Stimulated activated naive B cell treated with anti-CD40 and anti-IgM and Interleukin-4, amounts not matched to agents 10 μg/mL and 1 μg/mL and 100 μg/mL, for 72 hours (primary cell): ENCODE measurements at places on chromosomes 2 and 18.

GRCh38 chr2:160700021-160700814 is 206.6 kb upstream of the RBMS1 start:
- peaks cover 18% of the 10 kb centered on the region for H3K4me1 ChIP-seq
- H3K27me3 ChIP-seq, result no peaks in the 10 kb centered on the region
- no peak overlapping the region for H3K4me3 ChIP-seq
- no peak for DNase-seq

GRCh38 chr2:168056242-168056787 is 191.1 kb downstream of the STK39 start:
- DNase-seq, result no peak
- peaks cover 9% of the 10 kb centered on the region for H3K36me3 ChIP-seq
- no peaks in the 10 kb centered on the region for H3K4me1 ChIP-seq
- H3K4me3 ChIP-seq, result no peak overlapping the region
- H3K27me3 ChIP-seq, result no peaks in the 10 kb centered on the region
- no peak overlapping the region for H3K27ac ChIP-seq

DNA sequence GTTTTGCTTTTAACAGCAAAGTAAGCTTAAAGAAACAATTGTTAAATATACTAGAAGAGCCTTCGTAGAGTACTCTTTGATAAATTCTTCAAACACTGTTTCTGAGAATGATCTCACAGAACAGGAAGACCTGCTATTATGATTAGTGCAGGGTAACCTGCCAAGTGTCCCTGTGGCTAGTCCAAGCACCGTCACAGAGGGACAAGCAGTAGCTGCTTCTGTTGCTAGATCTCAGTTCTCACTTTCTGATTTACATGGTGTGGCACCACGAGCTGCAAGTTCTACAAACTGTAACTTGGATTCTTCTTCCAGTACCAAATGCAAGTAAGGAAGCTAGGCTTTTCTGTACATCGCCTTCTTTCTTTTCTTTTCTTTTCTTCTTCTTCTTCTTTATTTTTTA is 121.5 kb downstream of the PIEZO2 start:
- H3K4me3 ChIP-seq, result no peak overlapping the region
- no peaks in the 10 kb centered on the region for H3K4me1 ChIP-seq
- no peak for DNase-seq
- no peak overlapping the region for H3K27ac ChIP-seq
- no peaks in the 10 kb centered on the region for H3K36me3 ChIP-seq

GRCh38 chr18:12015416-12016062 is 34.2 kb downstream of the IMPA2 start:
- no peak overlapping the region for H3K27ac ChIP-seq
- DNase-seq, result no peak
- peaks cover 9% of the 10 kb centered on the region for H3K36me3 ChIP-seq
- no peak overlapping the region for H3K4me3 ChIP-seq
- H3K27me3 ChIP-seq, result no peaks in the 10 kb centered on the region

DNA sequence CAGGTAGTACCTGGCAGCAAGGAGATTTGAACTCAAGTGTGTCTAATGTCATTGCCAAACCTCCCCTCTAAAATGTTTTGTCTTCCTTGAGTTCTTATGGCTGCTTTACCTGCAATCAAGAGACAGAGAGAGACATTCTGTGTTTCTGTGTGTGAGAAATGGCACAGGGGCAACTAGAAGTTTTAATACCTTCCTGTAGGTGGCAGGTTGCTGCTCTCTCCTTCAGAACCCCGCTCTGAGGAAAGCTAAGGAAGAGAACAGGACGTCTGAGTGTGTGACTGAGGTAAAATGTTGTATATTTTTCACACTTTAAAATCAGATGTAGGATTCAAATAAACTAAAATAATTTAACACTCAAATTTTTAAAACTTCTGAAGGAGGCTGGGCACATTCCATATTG is 19.2 kb downstream of the DTNA start:
- no peak for DNase-seq
- no peaks in the 10 kb centered on the region for H3K36me3 ChIP-seq
- H3K27ac ChIP-seq, result no peak overlapping the region

DNA sequence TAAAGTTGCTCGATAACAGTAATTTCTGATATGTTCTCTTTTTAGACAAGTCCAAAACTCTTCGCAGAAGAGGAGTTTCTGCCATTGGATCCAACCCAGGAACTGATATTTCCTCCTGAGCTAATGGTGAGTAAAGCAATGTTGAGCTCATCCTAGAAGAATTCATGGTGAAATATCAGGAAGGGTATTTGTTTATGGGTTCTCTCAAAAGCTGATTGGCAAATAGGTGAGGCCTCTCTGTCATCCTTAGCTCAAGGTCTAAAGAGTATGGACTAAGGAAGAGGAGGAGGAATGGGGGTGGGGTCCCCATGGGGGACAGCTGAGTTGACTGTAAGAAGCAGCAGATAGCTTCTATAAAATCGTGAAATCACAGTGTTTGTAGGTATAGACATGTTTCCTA is 18.2 kb downstream of the AOX1 start:
- no peak overlapping the region for H3K27ac ChIP-seq
- H3K36me3 ChIP-seq, result no peaks in the 10 kb centered on the region
- H3K4me3 ChIP-seq, result no peak overlapping the region

GRCh38 chr2:237242091-237242536 is 156.4 kb downstream of the COPS8 start:
- H3K36me3 ChIP-seq, result no peaks in the 10 kb centered on the region
- H3K4me1 ChIP-seq, result no peaks in the 10 kb centered on the region
- no peak overlapping the region for H3K4me3 ChIP-seq
- H3K27me3 ChIP-seq, result peaks cover 5% of the 10 kb centered on the region
- H3K27ac ChIP-seq, result no peak overlapping the region

GRCh38 chr2:18831916-18832510 is 242.6 kb upstream of the NT5C1B start:
- H3K27ac ChIP-seq, result peak overlapping the region; percentile 39
- no peaks in the 10 kb centered on the region for H3K4me1 ChIP-seq
- DNase-seq, result no peak
- no peaks in the 10 kb centered on the region for H3K27me3 ChIP-seq
- H3K36me3 ChIP-seq, result peaks cover 4% of the 10 kb centered on the region

DNA sequence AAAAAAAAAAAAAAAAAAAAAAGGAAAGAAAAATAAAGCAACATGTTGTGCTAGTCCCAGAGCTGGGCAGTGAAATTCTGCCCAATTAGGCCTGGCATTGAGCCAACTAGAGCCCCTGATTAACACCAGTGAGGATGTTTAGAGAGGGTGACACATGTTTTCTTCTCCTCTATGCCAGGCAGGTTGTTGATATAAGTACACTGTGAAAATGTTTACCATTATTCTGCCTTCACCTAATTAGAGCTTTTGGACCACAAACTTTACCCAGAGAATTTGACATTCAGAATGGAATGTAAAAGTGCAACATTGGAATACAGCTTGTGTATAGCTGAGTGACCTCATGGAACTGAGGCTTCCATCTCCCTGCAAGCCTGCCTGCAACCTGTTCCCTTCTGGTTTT is 95.9 kb upstream of the MSH2 start:
- no peak overlapping the region for H3K27ac ChIP-seq
- H3K27me3 ChIP-seq, result no peaks in the 10 kb centered on the region
- peaks cover 47% of the 10 kb centered on the region for H3K4me1 ChIP-seq
- no peak for DNase-seq
- peaks cover 1% of the 10 kb centered on the region for H3K36me3 ChIP-seq

DNA sequence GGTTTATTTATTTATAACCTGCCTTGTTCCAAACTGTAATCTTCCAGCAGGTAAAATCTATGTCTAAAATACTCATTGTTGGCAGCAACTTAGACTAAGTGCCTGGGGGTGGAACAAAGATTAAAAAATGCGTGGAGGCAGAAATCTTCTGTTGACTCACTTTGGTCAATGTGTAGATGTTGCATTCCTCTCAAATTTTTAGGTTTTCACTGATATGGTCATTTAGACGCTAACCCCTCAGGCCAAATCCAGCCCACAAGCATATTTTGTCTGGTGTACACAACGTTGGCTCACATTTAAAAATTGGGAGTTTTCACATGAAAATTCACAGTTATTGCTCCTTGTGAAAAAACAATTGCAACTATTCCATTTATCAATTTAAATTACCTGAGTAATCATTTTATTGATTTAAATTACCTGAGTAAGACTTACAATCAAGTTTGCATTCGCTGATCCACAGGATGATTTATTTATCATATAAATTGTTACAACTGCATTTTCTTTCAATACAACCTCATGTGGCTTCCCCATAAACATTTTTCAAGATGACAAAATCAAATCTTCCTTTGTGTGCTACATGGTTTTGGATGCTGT is 564.2 kb downstream of the TSN start:
- no peaks in the 10 kb centered on the region for H3K36me3 ChIP-seq
- H3K4me3 ChIP-seq, result no peak overlapping the region
- no peak for DNase-seq
- H3K27ac ChIP-seq, result no peak overlapping the region
- no peaks in the 10 kb centered on the region for H3K4me1 ChIP-seq

- H3K4me3 ChIP-seq, result no peak overlapping the region
- no peaks in the 10 kb centered on the region for H3K36me3 ChIP-seq
- H3K4me1 ChIP-seq, result no peaks in the 10 kb centered on the region
- H3K27ac ChIP-seq, result peak overlapping the region; percentile 0
- no peak for DNase-seq
Measured at GRCh38 chr2:29810956-29811355, 110.4 kb downstream of the ALK start.

GRCh38 chr18:75220551-75221355 is 10.2 kb downstream of the TSHZ1 start:
- H3K27me3 ChIP-seq, result no peaks in the 10 kb centered on the region
- DNase-seq, result no peak
- H3K4me1 ChIP-seq, result peaks cover 9% of the 10 kb centered on the region
- no peak overlapping the region for H3K4me3 ChIP-seq
- H3K36me3 ChIP-seq, result no peaks in the 10 kb centered on the region

- no peaks in the 10 kb centered on the region for H3K36me3 ChIP-seq
- H3K4me1 ChIP-seq, result no peaks in the 10 kb centered on the region
- H3K27ac ChIP-seq, result no peak overlapping the region
- H3K4me3 ChIP-seq, result no peak overlapping the region
- DNase-seq, result no peak
Measured at GRCh38 chr2:20231598-20232026, 6.7 kb upstream of the SDC1 start.

- no peaks in the 10 kb centered on the region for H3K4me1 ChIP-seq
- no peak overlapping the region for H3K27ac ChIP-seq
- H3K27me3 ChIP-seq, result no peaks in the 10 kb centered on the region
Measured at GRCh38 chr2:63023444-63023843, 27.2 kb upstream of the OTX1 start.

- no peak overlapping the region for H3K4me3 ChIP-seq
- no peak overlapping the region for H3K27ac ChIP-seq
- H3K27me3 ChIP-seq, result no peaks in the 10 kb centered on the region
- no peaks in the 10 kb centered on the region for H3K36me3 ChIP-seq
- no peak for DNase-seq
Measured at GRCh38 chr2:144151405-144151804, 368.5 kb downstream of the ZEB2 start.

GRCh38 chr18:62505669-62506494 is 16.9 kb upstream of the ZCCHC2 start:
- peaks cover 17% of the 10 kb centered on the region for H3K4me1 ChIP-seq
- no peak for DNase-seq
- H3K36me3 ChIP-seq, result peaks cover 4% of the 10 kb centered on the region
- H3K27ac ChIP-seq, result peak overlapping the region; percentile 90
- H3K4me3 ChIP-seq, result peak overlapping the region; percentile 68
- no peaks in the 10 kb centered on the region for H3K27me3 ChIP-seq

GRCh38 chr2:58923869-58924268 is 682.7 kb upstream of the FANCL start:
- no peak for DNase-seq
- H3K4me3 ChIP-seq, result no peak overlapping the region
- H3K4me1 ChIP-seq, result no peaks in the 10 kb centered on the region
- no peaks in the 10 kb centered on the region for H3K36me3 ChIP-seq
- H3K27me3 ChIP-seq, result no peaks in the 10 kb centered on the region
- H3K27ac ChIP-seq, result no peak overlapping the region

DNA sequence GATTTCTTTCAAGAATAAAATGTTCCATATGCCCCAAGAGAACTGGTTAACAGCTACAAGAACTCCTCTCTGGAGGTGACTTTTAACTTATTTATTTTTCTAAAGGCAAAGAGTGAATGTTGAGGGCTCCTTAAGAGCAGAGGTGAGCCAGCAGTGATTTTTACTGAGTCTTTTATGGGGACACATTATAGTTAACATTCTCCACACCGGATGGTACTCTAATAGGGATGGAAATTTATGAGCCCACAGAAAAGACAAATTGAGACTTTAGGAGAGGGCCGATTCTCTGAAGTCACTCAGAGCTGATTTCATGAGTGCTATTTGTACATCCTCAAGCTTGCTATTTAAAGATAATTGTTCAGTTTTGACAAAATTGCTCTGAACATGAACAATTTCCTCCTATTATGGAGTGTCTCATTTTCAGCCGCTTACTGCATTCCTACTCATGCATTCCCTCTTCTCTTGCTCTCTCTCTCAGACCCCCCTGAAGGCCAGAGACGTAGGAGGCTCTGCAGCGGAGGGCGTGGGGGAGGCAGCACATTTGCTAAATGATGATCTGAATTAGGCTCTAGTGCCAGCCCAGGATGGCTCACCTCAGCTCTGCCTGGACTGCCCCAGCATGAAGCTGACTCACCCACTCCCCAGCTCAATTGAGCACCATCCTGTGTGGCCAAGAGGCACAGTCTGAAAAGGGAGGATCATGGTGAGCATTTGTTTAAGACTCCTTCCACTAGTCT is 5.9 kb upstream of the RPL37A start:
- no peak overlapping the region for H3K4me3 ChIP-seq
- peaks cover 21% of the 10 kb centered on the region for H3K4me1 ChIP-seq
- DNase-seq, result no peak
- H3K27ac ChIP-seq, result peak overlapping the region; percentile 84
- no peaks in the 10 kb centered on the region for H3K27me3 ChIP-seq

GRCh38 chr2:136638193-136638592 is 127.2 kb upstream of the THSD7B start:
- H3K4me3 ChIP-seq, result no peak overlapping the region
- DNase-seq, result no peak
- H3K36me3 ChIP-seq, result no peaks in the 10 kb centered on the region
- no peak overlapping the region for H3K27ac ChIP-seq

DNA sequence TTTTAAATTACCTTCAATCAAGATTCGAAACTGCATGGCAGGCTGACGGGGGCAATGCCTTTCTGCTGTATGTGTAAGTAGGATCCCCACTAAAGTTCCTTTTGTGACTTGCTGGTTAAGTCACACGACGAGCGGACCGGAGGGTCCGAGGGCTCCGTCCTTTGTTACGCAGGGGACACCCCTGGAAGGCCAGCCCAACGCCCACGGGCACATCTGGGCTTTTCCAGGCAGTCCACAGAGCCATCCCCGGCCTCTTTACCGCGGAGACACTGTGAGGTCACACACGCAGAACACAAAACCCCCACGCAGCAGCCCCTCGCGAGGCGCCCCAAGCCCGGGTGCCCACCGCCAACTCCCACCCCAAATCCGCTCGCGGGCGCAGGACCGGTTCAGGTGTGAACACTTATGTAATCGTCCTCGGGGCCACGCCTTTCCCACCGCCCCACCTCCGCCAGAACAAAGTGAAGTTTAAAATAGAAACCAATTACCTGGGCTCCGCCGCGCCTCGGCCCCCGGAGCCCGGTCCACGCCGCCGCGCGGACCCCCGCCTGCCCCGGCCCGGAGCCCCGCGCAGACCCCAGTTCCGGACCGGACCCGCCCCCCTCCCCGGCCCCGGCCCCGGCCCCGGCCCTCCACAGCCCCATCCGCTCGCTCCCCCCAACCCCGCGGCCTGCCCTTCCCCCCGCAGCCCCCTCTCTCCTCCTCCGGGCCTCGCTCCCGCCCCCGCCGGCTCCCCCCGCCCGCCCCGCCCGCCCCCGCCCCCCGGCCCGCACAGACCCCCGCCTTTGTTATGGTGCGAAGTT is 4.2 kb downstream of the ZNF516 start:
- H3K4me3 ChIP-seq, result peak overlapping the region; percentile 85
- peaks cover 28% of the 10 kb centered on the region for H3K4me1 ChIP-seq
- peaks cover 15% of the 10 kb centered on the region for H3K36me3 ChIP-seq
- DNase-seq, result peak; percentile 34
